ENCODE measurements at places on chromosomes 16 and 17.
A peak's percentile ranks its signal among the peaks of the same experiment; 100 is the strongest.

DNA sequence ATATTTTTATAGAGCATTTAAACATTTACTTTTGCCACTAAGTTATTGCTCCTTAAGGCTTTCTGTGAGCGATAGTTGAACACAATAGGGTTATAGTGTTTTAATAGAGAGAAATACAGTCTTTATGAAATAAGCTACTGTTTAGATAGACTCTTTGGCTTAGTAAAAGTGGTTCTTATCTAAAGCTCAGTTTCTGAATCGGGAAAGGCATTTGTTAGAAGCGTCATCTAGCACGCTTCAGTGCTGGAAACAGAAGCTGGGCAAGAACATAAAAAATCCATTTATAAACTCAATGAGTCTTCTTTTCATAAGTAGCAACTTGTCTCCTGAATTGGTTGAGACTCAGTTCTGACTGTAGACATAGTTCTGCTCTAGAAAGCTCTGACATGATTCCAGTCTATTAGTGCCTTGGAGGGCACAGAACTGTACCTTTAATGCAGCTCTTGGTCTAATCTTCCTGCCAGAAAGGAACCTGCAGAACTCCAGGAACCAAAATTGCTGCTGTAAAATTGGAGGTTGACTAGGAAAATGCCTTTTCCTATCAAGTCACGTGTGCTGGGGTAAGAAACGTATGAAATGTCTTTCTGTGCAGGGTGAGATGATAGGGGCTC, 55.4 kb upstream of the DNAJA2 start:
- DNase-seq: no peak

GRCh38 chr17:60164697-60165096, 14.9 kb downstream of the CA4 start:
- no peak for DNase-seq

- DNase-seq: no peak
Measured at GRCh38 chr17:56099649-56100048, 53.6 kb upstream of the ANKFN1 start.

DNA sequence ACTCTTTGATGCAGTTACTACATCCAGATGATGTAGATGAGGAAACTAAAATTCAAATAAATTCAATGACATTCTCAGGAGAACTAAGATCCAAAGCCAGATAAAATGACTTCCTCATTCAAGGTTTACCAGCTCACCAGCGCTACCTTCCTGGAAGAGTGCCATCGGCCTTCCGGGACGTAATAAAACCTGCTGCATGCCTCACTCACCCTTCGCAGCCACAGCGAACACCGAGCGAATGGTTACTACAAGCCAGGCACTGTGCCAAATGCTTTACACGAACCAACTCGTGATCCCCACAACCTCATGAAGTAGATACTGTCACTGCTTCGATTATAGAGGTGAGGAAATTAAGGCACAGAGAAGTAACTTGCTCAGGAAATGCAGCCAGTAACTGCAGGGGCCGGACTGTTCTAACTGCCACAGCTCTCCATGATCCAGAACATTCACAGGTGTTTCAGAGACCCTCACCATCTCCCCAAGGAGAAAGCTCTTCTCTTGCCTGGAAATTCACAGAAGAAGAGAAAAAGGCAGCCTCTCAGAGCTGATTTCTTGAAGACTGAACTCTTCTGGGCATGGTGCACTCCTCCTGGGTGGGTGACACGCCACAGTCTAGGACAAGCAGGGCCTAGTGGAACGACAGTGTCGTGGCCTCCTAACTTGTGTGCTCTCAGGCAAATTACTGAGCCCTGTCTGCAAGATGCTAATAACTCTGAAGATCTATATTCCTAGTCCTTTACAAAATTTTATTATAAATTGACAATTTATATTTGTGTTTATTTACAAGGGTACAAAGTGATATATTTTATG, 46.8 kb downstream of the HIC1 start:
- peak; percentile 50 for DNase-seq

DNA sequence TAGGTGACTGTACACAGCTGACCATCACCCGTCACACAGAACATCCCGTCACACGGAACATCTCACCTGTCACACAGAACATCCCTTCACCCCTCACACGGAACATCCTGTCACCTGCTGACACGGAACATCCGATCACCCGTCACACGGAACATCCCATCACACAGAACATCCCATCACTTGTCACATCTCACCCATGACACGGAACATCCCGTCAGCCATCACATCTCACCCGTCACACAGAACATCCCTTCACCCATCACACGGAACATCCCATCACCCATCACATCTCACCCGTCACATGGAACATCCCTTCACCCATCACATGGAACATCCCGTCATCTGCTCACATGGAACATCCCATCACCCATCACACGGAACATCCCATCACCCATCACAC, 3.8 kb downstream of the CPNE7 start:
- no peak for DNase-seq

DNA sequence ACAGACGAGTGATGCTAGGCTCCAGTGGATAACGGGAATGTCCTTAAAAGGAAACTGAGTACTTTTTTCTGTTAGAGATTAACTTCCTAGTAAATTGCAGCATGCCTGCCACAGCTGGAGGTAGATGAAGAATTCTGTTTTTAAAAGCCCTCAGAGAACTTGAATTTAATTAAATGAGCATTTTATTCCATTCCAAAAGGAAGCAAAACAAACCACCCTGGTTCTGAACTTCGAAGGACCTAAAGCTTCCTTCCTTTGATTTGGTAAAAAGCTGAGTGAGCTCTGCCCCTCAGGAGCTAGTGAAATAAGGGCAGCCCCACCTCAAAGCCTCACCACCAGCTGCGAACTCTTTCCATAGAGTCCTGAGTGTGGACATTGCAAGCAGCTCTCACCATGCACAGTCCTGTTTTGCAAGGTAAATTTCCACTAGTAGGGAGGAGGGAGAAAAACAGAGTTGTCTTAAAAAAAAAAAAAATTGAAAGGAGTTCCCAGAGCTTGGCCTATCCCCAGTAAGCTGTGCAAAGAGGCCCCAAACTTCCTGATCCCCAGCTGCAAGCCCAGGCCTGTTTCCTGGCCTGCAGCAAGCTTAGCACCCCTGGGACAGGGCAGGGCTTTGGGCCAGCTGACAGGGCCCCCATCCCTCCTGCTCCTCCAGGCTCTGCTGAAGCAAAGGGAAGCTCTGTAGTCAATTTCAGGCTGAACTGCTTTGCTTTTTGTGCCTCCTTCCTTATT, 11.2 kb downstream of the CHD9NB start:
- no peak for DNase-seq

GRCh38 chr16:88731699-88732098, 25.4 kb downstream of the CTU2 start:
- no peak for DNase-seq

GRCh38 chr16:21644674-21645073, 7.7 kb downstream of the IGSF6 start:
- DNase-seq: no peak

DNA sequence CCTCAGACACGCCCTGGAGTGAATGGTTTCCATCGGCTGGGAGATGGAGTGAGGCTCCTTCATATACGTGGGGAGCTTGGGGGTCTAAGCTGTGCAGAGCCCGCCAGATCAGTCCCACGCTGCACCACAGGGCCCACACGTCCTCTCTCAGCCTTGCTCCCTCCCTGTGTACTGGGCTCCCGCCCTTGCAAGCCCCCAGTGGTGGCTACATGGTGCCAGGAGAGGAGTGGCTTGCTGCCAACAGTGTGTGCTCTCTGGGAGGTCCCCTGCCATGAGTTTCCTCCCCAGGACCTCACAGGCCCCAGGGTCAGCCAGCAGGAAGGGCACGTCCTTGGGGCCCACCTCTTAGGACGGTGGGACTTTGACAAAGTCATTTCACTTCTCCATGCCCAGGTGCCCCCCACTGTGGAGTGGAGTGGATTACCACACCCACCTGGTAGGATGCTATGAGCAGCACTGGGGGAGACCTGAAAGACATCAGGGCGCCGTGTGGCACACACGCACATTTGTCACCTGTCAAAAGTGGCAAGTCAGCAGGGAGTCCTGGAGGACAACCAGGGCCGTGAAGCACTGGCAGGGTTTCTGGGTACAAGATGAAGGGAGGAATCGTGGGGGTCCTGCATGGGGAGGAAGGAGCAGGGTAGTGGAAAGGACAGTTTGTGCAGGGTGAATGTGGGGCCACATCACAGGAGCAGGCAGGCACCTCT, 13.7 kb downstream of the SLC5A10 start:
- DNase-seq: no peak

GRCh38 chr16:65598621-65599020, 476.8 kb upstream of the CDH11 start:
- no peak for DNase-seq

GRCh38 chr16:67936880-67937605, 393 bp upstream of the PSMB10 start:
- no peak for DNase-seq

DNA sequence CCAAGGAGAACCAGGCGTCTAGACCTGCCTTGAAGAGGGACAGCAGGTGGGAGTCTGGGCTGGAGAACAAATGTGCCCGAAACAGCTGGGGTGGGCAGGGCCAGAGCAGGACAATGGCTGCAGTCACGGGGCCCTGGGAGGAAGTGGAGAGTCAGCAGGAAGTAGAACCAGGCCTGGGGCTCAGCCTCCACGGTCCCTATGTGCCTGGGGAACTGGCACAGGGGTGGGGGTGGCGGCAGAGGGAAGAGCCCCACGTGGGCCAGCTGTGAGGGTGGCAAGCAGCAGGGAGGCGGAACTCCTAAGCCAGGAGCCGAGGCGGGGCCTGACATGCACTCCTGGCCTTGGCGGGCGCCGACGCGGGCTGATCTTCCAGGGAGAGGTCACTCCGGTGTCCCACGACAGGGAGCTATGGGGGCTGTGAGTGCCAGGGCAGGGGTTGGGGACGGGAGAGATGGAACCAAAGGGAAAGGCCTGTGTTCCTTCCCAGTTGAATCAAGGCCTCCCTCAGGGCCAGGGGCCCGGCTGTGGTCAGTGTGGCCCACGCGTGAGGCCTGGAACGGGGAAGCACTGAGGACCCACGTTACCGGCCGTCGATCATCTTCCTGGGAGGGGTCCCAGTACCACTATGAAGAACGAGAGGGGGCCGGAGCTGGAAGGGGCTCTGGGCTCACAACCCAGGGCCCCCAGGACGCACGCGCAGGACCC, 42.7 kb downstream of the TIMM22 start:
- DNase-seq: no peak

- peak; percentile 47 for DNase-seq
Measured at GRCh38 chr16:31105677-31106213, 2.4 kb upstream of the BCKDK start.

- DNase-seq: no peak
Measured at GRCh38 chr17:40063187-40063771, 514 bp downstream of the THRA start.

GRCh38 chr16:50771366-50771765, 29.5 kb downstream of the CYLD start:
- no peak for DNase-seq

- no peak for DNase-seq
Measured at GRCh38 chr17:61235827-61236197, 163.8 kb upstream of the TBX2 start.

Measured in NCI-H1092 (cell line).